Stimulated activated CD4-positive, alpha-beta T cell treated with anti-CD3 and anti-CD28 coated beads, Interleukin-12 subunit alpha, Interleukin-12 subunit beta, amount 100 ng/mL, for 24 hours (primary cell): ENCODE measurements at places on chromosomes 5 and 9.

GRCh38 chr5:151758141-151758429, 346 bp downstream of the ATOX1 start:
- no peak for DNase-seq

- no peak for DNase-seq
Measured at GRCh38 chr9:78215706-78216105, 20.2 kb upstream of the CEP78 start.

GRCh38 chr9:107751567-107752210, 262.1 kb upstream of the KLF4 start:
- DNase-seq: no peak

DNA sequence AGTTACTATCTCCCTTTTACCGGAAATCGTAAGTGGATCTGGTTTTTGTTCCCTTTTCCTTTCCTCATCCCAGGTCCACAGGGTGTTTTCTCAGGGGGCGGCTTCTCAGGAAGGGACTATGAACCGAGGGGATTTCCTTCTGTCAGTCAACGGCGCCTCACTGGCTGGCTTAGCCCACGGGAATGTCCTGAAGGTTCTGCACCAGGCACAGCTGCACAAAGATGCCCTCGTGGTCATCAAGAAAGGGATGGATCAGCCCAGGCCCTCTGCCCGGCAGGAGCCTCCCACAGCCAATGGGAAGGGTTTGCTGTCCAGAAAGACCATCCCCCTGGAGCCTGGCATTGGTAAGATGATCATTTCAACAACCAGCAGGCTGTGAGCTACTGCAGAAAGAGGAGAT, 75.8 kb downstream of the GOLPH3 start:
- DNase-seq: no peak

DNA sequence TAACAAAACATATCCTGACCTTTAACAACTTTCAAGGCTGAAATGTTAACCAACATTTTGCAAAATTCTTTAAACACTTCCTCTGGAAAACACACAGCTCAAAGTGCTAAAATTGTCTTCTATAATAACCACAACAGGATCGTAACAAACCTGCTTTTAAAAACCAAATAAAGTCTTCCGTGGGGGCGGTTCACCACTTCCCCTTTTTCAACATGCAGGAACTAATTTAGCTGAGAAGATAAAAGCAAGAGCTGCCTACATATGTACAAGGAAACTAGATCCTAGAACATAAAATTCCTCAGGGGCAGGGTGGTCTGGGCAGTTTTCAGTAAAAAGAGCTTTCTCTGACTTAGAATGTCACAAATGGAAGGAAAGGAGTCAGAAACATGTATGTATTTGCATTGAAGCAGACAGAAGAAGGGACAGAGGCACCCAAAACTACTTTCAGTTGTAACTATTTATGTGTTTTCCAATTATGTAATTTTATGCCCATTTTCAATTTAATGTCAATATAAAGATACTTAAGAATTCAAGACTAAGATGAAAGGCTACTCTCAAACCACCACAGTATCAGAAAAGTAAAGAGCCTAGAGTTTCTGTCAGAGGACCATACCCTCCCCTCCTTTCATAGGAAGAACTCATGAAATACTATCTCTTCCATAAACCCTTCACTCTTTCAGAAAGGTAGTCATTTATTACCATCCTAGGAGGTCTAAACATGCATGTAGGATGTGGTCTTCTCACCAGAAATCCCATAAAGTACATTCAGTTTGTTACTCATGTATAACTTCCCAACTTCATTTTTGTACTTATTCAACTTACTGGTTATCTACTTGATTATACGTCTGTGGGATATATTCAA, 185.9 kb upstream of the RASA1 start:
- no peak for DNase-seq

- DNase-seq: no peak
Measured at GRCh38 chr5:62431735-62432620, 19.4 kb downstream of the IPO11 start.

- no peak for DNase-seq
Measured at GRCh38 chr5:40823459-40823858, 11.6 kb downstream of the RPL37 start.

DNA sequence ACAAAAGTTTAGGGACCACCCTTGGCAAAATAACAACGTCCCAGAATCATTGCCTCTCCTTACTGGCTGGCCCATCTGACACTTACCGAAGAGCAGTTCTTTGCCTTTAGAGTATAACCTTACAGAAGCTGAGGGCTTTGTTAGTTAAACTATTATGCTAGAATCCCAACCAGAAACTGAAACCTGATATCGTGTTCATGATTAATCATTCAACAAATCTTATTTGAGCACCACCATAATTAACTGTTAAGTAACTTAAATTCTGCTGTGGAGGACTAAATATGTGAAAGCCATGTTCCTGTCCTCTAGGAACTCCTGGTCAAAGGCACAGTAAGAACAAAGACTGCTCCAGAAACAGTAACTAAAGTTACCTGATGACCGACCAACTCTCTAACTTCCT, 104.9 kb downstream of the ARL15 start:
- no peak for DNase-seq

DNA sequence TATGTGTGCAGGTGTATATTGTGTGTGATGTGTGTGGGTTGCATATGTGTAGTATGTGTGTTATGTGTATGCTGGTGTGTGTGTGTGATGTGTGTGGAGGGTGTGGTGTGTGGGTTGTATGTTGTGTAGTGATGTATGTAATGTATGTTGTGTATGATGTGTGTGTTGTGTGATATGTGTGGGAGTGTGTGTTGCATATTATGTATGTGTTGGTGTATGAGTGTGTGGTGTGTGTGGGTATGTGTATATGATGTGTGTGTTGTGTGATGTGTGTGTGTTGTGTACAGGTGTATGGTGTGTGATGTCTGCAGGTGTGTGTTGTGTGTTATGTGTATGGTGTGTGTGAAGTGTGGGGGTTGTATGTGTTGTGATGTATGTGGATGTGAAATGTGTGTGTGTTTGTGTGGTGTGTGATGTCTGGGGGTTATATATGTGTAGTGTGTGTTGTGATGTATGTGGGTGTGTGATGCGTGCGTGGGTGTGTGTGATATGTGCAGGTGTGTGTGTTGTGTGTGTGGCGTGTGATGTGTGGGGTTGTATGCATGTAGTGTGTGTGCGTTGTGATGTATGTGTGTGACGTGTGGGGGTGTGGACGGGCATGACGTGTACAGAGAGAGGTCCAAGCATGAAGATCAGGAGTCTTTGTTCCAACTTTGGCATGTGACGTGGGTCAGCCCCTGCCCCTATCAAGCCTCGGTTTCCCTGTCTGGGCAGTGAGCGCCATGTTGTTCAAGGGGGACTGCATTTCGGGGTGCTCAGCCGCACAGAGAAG, 8.5 kb upstream of the CRB2 start:
- DNase-seq: no peak

DNA sequence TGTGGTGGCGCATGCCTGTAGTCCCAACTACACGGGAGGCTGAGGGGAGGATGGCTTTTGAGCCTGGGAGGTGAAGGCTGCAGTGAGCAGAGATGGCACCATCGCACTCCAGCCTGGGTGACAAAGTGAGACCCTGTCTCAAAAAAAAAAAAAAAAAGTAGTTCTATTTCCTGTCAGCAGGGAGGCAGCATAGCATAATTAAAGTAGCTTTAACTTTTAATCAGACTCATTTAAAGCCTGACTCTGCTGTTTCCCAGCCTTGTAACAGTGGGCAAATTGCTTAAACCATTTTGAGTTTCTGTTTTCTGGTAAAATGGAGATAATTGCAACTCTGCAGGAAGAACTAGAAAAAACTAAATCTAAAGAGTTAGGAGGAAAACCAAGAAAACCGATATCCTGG, 31.2 kb downstream of the CNOT6 start:
- no peak for DNase-seq

GRCh38 chr9:137972355-137972987, 94.9 kb downstream of the CACNA1B start:
- no peak for DNase-seq

DNA sequence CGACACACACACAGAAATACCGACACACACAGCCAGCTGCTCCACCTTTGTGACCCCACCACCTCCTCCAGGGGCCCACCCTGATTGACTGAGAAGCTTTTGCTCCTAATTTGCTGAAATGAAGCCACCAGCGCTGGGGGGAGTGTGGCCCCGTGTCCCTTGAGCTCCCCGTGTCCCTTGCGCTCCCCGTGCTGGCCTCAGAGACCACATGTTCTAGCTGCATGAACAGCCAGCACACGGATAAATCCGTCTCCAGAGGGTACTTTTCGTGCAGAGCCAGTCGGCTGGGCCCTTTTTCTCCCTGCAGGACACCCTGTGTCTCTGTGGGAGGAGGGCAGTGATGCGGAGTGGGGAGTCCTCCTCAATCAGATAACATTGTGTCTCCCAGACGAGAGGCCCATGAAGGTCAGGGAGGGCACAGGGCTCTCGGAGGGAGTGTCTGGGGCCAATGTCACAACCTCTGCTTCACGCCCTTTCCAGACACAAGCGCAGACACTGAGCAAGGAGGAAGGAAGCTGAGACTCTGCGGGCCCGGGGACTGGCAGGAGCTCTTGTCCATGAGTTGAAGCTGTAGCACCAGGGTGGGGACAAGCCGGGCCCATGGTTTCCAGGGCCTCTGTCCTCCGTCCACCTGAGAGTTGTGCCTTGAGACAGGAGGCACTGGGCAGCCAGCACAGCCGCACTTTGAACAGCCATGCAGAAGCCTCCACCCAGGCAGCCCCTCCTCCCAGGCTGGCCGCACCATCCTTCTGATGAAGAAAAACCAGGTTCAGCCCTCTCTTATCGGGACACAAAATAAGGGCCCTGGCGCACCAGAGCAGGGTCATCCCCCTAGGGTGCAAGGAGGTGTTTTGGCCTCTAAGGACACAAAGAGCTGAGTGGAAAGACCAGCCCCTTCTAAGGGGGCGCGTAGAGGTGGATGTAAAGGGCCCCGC, 36.4 kb upstream of the SLC6A19 start:
- no peak for DNase-seq

DNA sequence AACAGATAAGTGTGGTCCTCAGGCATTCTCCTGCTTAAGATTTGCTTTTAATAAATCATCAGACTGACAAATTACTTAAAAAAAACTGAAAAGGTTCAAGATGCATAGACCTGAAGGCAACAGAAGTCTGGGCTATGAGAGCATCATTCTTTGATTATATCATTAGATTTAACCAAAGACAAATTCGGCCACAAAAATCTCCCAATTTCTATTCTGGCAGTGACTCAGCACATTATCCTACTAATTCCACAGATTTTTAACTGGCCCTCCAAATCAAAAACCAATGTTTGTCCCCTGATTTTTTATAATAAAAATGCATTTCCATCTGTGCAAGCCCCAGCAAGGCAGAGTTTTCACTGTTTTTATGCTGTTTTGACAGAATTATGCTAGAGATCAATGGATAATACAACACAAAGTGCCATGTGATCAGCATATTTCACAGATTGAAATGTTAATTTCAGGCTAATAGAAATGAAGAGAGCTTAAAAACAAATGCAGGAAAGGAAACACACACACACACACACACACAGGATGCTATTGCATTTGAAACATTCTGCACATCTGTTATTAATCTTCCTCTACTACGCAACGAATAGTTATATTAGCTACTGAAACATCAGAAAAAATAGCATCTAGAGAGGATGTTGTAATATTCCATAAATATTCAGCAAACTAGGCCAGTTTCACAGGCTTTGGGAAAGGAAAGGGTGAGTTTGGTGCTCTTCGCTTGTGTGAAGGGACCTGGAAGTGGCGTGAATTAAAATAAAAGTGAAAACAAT, 177.6 kb upstream of the ST8SIA4 start:
- DNase-seq: no peak

GRCh38 chr9:116360016-116360415, 206.4 kb downstream of the PAPPA start:
- DNase-seq: no peak

GRCh38 chr5:116626945-116627679, 52.5 kb upstream of the SEMA6A start:
- DNase-seq: no peak

DNA sequence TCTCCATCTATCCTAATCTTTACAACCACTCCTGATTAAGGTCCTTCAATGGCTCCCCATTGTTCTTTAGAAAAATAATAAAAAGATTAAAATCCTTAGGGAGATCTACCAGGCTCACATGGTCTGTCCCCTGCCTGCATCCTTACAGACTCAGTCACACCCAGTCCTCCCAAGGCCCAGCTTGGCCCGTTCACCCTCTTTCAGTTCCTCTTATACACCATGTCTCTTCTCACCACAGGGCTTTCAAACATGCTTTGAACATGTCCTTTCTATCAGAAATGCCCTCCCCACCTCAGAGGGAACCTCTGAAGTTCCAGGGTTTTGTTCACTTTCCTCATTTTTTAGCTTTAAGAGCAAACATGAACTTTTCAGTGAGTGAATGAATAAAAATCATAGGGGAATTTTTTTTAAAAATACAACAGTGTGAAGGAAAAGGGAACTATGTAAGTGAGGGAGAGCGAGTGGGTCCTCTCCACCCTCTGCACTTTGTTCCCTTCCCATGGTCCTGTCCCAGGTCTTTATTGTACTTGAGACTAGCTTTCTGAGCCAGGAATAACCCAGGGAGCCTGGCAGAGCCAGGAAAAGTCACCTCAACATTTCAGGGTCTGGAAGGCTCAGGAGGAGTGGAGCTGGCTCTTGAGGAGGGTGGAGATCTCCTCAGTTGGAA, 55.3 kb downstream of the TRPC7 start:
- no peak for DNase-seq

- no peak for DNase-seq
Measured at GRCh38 chr9:111456529-111456928, 27.7 kb downstream of the ECPAS start.
